ENCODE measurements at places on chromosomes 1 and 21. TPM values are rescaled to one million over a fixed set of nuclear protein-coding genes. Genes with fewer than 3 reads are reported as not detected.

The UTS2 gene
- total RNA-seq = 0.56 TPM

The IBA57 gene
- total RNA-seq = 2.3 TPM

The ARTN gene
- total RNA-seq = not detected

The ST6GALNAC3 gene
- 0.85 TPM for total RNA-seq

The STX12 gene
- total RNA-seq = 97.8 TPM

The BMP8B gene
- total RNA-seq = not detected

The FAM3B gene
- total RNA-seq = not detected

All from regular cardiac myocyte (primary cell).